Astrocyte of the spinal cord (primary cell): ENCODE measurements at places on chromosomes 12 and 14.

GRCh38 chr14:33210311-33210710, 271.6 kb downstream of the NPAS3 start:
- DNase-seq: peak; percentile 46

GRCh38 chr14:30958555-30959407, 66.7 kb upstream of the AP4S1 start:
- DNase-seq: no peak

DNA sequence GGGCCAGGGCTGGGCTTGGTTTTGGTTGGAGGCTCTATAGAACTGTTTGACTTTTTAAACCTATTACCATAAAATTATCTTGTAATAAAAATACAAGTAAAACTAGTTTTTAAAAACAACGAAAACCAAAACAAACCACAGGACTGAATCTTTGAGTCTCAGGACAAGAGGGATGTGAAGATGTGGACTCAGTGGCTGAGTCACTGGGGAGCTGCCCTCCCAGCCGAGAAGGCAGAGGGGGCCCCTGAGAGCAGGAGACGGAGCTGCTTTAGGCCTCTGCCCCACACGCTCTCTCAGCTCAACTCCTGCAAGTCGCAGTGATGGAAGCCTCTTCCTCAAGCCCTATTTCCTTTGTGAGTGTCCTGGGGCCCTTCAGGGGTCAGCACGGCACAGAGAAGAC, 59.0 kb downstream of the CDC42BPB start:
- DNase-seq: peak; percentile 63

GRCh38 chr14:96571311-96571710, 69.1 kb downstream of the PAPOLA start:
- DNase-seq: no peak

- no peak for DNase-seq
Observed at GRCh38 chr12:55707841-55708694, at the start of gene ITGA7. TSS of gene ITGA7 (minus strand) at chr12:55707904. CDS start at chr12:55707682, 222 bp downstream.

GRCh38 chr12:74535536-74535935, 2.1 kb upstream of the ATXN7L3B start:
- DNase-seq: no peak

- no peak for DNase-seq
Observed at GRCh38 chr12:2258025-2258424, 205.2 kb downstream of the CACNA1C start.

DNA sequence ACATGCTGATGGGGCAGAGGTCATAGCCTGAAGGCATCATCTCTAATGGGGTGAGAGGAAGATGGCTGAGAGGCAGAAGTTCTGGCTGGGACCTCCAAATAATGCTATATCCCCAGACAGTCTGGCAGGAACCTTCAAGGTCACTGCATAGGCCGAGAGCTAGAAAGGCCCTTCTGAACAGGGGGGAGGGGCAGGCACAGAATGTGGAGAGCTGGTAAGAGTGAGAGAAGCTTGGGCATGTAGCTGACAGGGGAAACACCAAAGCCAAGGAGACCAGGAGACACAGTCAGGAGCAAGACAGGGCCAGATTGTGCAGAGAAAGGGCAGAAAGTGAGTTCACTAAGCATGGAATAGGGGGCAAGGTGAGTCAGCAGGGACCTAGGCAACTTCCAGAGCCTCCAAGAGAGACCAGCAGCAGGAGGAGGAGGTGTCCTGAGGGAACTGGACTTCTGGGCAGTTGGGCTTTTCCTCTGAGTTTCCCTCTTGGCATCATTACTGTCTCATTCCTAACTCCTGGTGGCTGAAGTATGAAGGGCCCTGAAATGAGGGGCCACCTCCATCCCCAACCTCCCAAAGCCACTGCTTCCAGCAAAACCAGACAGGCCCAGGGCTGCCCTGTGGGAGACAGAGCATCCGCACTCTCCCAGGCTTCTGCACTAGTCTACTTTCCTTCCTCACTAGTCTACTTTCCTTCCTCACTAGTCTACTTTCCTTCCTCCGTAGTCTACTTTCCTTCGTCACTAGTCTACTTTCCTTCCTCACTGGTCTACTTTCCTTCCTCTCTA, 17.1 kb downstream of the ANO2 start:
- DNase-seq: no peak

DNA sequence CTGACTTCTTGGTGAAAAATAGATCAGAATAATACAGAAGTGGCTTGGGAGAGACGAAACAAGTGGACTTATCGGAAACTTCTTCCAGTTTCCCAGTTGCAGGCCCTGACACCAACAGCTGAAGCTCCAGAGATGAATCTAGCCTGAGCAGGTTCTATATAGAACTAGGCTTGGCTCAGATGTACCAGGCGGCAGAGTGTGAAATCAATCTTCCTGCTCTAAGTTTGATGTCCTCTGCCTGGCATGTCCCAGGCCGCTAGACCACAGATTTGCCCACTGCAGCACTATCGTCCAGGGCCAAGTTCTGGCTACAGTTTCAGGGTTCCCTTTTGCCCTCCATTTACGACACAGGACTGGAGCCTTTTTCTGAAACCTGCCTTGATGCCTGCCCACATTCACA, 91.3 kb upstream of the PLEKHA5 start:
- no peak for DNase-seq

DNA sequence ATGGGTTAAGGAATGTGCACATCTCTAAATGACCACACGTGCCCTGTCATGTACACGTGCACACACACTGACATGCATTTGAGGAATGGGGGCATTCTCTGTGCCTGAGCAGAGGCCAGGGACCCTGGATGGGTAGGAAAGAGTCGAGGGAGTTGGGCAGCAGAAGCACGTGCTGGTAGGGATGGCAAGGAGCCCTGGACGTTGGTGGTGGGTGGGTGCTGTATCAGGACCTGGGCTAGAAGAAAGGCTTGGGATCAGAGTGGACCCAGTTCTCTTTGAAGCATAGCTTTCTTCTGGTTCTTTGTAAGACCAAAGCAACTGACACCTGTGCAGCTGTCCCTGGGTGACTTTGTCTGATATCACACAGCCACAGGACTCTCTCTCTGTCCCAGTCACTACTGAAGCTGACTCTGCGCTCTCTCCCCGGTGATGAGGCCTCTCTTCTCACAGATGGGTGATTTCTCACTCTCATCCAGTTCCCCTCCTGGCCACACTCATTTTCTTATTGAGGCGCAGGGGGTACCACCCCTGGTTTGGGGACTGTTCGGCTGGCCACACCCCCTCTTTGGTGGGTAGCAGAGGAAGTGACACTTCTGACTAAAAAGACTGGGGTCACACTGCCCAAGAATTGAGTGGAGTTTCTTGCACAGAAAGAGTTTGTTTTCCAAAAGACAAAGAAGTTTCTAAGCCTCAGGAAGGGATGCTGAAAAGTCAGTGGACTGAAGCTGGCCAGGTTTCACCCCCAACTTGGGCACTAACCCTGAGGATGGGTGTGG, 171.7 kb upstream of the RTL1 start:
- DNase-seq: no peak

DNA sequence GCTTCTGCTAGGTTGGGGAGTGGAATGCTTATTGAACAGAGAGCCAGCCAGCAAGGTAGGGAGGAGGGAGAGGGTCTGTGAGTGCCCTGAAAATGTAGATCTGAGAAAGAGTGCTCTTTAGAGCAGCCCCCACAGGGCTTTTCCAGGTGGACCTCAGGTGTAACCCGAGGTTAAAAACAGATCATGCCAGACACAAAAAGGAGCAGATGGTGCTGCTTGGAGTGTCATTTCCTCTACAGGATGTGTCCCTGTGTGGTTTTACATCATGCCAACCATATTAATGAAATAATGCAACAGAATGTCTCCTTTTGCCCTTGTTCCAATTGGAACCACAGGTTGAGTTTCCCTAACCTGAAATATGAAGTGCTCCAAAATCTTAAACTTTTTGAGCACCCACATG, 6.4 kb downstream of the SUSD6 start:
- DNase-seq: no peak

GRCh38 chr12:21301-22189, 45.0 kb upstream of the IQSEC3 start:
- DNase-seq: no peak

GRCh38 chr12:62860020-62860419, 74.9 kb downstream of the PPM1H start:
- no peak for DNase-seq

- DNase-seq: peak; percentile 74
Observed at GRCh38 chr12:49428793-49429192, 61.5 kb downstream of the SPATS2 start.

GRCh38 chr12:92629349-92630065, 73.3 kb upstream of the PLEKHG7 start:
- DNase-seq: peak; percentile 57

- no peak for DNase-seq
Observed at GRCh38 chr12:98483621-98484503, 31.5 kb upstream of the TMPO start.
